Lower leg skin (tissue), 4 donors: ENCODE measurements at places on chromosomes 3 and 15.

GRCh38 chr3:29914861-29915524, 634.1 kb downstream of the RBMS3 start:
- DNase-seq, result no peak

GRCh38 chr3:109050591-109051167, 67.3 kb downstream of the MORC1 start:
- DNase-seq, result no peak

DNA sequence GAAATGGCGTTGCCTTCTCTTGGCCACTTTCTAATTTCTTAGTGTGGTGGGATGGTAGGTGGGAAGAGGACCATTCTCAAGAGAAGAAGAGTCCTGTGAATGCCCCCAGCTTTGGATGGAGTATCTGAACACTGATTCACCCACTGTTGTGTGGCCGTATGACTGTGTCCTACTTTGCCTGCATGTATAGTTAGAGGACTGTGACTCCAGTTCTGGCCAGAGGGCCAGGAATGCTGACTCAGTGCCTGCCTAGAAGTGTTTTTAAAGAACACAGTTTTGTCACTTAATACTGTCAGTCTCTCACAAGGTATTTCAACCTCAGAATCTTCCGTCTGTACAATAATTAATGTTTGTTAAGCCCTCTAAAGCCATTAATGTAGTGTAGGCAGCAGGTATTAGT, 2.1 kb downstream of the SEC61A1 start:
- no peak for DNase-seq

- DNase-seq, result no peak
These were observed 71.1 kb downstream of the DNAJB8 start for GRCh38 chr3:128395500-128396162.

- no peak for DNase-seq
These were observed 13.3 kb upstream of the LMAN1L start for GRCh38 chr15:74799255-74799855.
